Left renal cortex interstitium (tissue), 4 donors: ENCODE measurements at places on chromosomes 2 and 18. TPM values are rescaled to one million over a fixed set of nuclear protein-coding genes. Genes with fewer than 3 reads are reported as not detected.

Gene GPR35
- polyA plus RNA-seq, result 1.1 TPM

Gene RAB17
- 14.9 TPM for polyA plus RNA-seq

Gene CUL3
- 138 TPM for polyA plus RNA-seq

DNA sequence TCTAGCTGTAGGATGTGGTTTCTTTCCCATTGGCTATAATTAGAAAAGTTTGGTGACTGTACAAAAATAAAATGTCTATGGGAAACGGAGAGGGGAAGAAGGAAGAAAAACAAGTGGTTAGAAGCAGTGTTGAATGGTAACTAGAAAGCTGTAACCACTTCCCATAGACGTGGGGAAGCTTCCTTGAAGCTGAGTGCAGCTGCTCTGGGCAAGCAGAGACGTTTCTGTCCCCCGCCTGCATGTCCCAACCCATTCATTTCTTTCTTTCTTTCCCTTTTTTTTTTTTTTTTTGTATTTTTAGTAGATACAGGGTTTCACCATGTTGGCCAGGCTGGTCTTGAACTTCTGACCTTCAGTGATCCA, 367.8 kb upstream of the HS6ST1 start:
- DNase-seq, result no peak

GRCh38 chr2:172860336-172860707, 124.7 kb downstream of the RAPGEF4 start:
- no peak for DNase-seq

DNA sequence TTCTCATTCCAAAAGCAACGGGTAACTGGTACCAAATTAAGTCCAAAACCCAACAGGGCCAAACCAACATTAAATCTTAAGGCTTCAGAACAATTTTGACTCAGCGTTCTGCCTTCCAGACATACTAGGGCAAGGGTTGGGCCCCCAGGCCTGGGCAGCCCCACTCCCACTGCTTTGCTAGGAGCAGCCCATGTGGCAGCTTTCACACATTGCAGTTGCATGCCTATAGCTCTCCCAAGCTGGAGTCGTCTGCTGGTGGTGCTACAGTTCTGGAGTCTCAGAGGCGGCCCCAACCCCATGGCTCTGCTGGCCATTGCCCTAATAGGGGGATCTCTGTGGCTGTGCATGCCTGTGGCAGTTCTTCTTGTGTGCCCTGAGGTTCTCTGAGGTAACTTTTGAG, 37.6 kb upstream of the CD226 start:
- no peak for DNase-seq

GRCh38 chr18:59569390-59569791, 127.8 kb downstream of the CCBE1 start:
- no peak for DNase-seq
